NCI-H2029 treated with DMSO at 0.1 percent for 48 hours (cell line): ENCODE measurements at places on chromosomes 16 and 17.

- no peak for DNase-seq
Observed at GRCh38 chr17:57935833-57936807, 19.1 kb downstream of the CUEDC1 start.

DNA sequence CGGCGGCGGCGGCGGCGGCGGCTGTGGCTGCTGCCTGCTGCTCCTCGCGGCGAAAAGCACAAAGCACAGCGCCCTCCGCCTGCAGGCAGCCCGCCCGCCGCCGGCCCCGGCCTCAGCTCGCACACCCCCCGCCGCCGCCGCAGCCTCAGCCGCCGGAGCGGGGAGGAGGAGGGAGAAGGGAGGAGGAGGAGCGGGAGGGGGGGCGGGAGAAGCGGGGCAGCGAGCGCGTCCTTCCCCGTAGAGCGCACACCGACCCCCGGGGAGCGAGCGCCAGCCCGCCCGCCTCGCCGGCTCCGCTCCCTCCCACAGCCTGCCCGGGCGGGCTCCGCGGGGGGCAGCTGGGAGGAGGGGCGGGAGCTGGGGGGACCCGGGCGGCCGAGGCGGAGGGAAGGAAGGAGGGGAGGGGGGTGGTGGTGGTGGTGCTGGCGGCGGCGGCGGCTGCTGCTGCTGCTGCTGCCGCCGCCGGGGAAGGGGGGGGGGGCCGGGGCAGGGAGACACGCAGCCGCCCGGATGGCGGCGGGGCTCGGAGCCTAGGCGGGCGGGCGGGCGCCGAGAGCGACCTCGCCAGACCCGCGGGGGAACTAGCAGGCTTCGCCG is at the start of gene UBTF:
Gene UBTF (minus strand): TSS at position 60 of the 597 bp plus-strand sequence. CDS start 1,446 bp downstream, outside the sequence.
- no peak for DNase-seq

DNA sequence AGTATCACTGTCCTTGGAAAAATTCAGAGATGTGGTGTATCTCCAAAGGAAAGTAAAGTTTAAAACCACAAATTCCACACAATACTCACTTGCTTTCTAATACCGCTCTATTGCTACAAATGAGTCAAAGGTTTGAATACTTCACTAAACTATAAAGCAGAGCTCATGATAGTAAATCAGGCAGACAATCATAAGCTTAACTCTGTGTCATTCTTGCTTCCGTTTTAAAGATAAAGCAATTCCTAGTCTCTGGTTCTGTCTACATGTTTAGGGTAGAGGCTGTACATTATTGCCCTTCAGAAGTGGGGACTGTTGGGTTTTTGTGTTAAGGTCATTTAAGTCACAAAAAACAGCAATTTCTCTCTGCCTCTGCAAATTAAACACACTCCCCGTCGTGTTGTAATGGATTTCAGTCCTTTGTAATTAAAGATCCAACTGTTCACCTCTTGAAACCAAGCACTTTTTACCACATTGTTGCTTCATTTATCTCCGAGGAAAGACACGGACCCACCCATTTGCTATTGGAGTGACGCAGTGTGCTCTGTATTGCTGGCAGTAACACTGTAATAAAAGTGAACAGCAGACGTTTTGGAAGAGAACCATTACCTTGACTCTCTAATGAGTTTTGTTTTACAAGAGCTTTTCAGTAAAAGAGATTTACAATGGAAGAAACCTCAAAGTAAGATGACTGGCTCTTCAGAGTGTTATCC is 83.1 kb upstream of the CNTNAP4 start:
- no peak for DNase-seq

DNA sequence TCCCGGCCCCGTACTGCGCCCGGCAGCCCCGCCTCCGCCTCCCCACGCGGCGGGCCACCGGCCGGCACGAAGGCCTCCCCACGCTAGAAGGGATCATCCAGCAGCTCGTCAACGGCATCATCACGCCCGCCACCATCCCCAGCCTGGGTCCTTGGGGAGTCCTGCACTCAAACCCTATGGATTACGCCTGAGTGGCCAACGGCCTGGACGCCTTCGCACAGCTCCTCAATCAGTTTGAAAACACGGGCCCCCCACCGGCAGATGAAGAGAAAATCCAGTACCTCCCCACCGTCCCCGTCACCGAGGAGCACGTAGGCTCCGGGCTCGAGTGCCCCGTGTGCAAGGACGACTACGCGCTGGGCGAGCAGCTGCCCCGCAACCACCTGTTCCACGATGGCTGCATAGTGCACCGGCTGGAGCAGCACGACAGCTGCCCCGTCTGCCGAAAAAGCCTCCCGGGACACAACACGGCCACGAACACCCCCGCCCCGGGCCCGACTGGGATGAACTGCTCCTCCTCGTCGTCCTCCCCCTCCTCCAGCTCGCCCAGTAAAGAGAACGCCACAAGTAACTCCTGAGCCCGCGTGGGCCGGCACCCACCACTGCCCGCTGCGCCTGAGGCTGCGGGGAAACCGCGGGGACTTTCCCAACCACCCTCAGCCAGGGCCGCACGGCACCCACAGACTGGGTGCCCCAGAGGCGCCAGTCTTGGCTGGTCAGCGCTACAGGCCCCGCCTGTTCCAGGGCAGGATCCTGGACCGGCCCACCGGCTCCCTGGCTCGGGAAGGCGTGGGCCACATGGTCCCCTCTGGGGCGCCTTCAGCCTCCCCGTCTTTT is 39.0 kb upstream of the AKAP1 start:
- DNase-seq = no peak

DNA sequence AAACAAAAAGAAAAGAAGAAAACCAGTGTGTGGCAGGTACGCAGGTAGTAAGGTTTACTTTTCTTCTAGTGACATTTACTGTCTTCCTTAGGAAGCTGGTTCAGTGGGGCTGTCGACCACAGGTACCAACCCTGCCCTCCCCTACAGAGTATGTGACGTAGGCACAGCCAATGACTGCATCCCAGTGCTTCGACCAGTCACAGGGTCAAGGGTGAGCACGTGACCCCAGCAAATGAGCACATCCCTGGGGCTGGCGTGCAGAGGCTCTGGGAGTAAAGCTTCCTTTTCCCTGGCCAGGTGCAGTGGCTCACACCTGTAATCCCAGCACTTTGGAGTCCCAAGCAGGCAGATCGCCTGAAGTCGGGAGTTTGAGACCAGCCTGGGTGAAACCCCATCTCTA is 38.9 kb upstream of the PLCG2 start:
- DNase-seq = no peak

DNA sequence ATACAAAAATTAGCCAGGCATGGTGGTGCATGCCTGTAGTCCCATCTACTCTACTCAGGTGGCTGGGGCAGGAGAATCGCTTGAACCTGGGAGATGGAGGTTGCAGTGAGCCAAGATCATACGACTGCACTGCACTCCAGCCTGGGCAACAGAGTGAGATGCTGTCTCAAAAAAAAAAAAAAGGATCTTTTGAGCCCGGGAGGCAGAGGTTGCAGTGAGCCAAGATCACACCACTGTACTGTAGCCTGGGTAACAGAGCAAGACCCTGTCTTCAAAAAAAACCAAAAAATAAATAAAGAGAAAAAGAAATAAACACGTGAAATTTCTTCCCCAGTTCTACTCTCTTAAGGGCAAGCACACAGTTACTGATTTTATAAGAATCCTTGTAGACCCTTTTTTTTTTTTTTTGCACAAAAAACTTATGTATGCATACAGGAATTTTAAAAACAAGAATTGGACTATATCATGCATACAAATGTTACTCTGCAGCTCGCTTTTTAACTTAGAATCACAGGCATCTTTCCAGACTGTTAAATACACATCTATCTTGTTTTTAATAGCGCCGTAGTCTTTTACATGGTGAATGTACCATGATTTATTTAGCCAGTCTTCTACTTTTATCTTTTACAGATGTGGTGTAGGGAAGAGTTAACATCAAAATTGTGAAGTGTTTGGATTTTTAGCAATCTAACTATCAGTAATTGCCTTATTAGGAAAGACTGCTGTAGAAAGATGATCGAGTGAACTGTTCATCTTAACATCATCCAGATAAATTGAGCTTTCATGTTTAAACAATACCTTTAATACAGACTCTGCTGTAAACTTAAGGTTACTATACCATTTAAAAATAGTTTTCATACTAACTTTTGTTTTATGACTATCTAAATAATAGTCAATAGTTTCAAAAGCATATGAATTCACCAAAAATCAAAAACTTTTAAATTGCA is 14.6 kb downstream of the CDH3 start:
- DNase-seq = no peak

DNA sequence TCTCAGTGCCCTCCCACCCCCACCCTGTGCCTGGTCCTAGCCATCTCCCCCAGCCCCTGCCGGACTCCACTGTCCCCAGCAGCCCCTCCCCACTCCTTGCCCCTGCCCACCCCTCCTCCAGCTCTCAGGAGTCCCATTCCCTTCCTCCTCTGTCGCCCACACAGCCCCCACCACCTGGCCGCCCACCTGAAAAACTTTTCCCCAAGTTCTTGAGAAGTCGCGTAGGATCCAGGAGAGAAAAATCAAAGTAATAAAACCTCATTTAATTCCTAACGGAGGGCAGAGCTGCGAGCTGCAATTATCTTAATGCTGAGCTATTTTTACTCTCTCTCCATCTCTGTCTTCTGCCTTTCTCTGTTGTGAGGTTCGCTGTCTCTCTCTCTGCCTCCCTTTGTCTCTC is 2.4 kb upstream of the PPP1R1B start:
- DNase-seq = no peak

DNA sequence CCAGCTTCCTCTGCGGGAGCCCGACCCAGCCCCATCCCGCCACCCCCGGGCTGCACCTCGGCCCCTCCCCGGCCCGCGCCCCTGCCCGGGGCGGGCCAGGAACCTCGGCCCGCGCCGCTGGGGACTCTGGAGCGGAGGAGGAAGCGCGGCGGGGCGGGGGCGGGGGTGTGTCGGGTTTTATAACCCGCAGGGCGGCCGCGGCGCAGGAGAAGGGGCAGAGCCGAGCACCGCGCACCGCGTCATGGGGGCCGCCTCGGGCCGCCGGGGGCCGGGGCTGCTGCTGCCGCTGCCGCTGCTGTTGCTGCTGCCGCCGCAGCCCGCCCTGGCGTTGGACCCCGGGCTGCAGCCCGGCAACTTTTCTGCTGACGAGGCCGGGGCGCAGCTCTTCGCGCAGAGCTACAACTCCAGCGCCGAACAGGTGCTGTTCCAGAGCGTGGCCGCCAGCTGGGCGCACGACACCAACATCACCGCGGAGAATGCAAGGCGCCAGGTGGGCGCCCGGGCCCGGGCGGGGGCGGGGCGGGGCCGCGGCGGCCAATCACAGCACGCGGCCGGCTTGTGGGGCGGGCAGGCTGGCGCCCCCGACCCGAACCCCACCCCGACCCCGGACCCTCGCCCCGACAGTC is at the start of gene ACE:
Gene ACE (plus strand): TSS at position 208 of the 626 bp plus-strand sequence. CDS start 34 bp downstream, at position 242.
- no peak for DNase-seq

GRCh38 chr16:77211880-77212740 is 12.9 kb downstream of the SYCE1L start:
- DNase-seq = peak; percentile 24

DNA sequence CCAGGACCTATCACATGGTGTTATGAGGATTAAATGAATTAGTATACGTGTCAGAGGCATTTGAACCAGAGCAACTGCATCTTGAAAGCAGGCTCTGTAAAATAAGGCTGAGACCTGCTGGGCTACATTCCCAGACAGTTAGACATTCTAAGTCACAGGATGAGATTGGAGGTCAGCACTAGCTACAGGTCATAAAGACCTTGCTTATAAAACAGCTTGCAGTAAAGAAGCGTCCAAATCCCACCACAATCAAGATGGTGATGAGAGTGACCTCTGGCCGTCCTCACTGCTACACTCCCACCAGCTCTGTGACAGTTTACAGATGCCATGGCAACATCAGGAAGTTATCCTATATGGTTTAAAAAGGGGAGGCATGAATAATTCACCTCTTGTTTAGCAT is 71.8 kb downstream of the IRF8 start:
- no peak for DNase-seq

- DNase-seq = no peak
Observed at GRCh38 chr16:4908854-4909401, 28.0 kb downstream of the PPL start.

- no peak for DNase-seq
Observed at GRCh38 chr17:14201988-14202380, 34.7 kb downstream of the CDRT15 start.

DNA sequence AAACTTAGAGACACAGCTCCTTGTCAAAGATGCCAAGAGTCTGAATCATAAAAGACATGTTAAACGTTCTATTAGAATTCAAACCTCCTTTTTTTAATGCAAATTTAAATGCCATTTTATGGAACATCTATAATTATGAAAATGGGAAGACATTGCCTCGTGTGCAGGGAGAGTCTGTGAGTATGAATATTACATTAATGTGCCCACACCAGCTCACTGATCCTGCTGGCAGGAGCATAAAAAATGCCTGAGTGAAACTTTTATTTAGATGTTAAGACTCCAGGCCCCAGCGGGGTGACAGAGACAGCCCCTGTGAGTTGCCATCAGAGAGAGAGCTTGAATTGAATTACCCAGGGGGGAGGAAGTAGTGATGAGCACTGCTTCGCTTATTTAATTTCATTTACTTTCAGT is 84.8 kb downstream of the SNX11 start:
- no peak for DNase-seq

DNA sequence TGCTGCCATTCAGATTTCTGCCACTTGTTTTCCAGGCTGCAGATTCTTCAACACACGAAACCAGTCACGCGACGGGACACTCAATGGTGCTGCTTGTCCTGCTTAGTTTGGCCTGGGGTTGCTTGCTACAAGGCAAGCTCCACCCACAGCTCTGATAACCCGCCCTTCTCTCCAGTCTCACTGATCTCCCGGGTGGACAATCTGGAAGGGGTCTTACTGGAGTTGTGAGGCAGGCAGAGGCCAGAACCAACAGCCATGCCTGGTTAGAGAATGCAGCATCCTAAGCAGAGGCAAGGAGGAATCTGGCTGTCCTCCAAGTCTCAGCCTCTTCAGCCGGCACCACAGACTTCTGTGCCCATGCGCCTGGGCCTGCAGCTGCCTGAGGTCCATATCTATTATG is 119.1 kb downstream of the KCNJ12 start:
- DNase-seq = no peak

- DNase-seq = no peak
Observed at GRCh38 chr17:33116021-33116551, 124.4 kb downstream of the SPACA3 start.

DNA sequence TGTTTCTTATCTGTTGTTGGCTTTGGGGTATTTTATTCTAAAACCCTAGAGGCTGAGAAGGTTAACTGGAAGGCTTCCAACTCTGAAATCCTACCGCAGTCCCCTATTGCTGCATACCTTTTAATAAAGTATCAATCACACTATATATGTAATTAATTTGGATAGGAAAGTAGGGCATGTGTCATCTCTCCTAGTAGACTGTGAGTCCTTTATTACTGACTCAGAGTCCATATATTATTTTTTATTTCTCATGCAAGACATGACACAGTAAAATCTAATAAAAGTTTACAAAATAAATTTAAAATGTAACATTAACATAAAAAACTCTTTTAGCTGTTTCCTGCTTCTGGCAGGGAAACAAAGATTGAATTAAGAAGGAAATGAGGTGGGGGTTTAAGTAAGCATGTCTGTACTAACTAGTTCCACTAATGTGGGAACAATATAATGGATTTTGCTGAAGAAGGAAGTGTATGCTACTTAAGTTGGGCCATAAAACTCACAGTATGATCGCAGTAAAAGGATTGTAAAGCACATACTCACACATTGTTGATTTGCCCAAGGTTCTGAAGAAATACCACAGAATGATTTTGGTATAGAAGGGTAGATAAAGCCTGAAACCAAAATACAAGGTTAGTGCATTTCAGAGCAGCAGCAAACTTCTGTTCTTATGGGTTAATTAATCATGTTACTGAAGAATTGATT is 97.6 kb upstream of the HLF start:
- DNase-seq = no peak

- no peak for DNase-seq
Observed at GRCh38 chr16:77657016-77657415, 65.3 kb upstream of the NUDT7 start.
